DND-41 (cell line): ENCODE measurements at places on chromosomes 4 and X.
A peak's percentile ranks its signal among the peaks of the same experiment; 100 is the strongest.

GRCh38 chr4:120198411-120198810, 131.8 kb upstream of the MAD2L1 start:
- no peak for DNase-seq

DNA sequence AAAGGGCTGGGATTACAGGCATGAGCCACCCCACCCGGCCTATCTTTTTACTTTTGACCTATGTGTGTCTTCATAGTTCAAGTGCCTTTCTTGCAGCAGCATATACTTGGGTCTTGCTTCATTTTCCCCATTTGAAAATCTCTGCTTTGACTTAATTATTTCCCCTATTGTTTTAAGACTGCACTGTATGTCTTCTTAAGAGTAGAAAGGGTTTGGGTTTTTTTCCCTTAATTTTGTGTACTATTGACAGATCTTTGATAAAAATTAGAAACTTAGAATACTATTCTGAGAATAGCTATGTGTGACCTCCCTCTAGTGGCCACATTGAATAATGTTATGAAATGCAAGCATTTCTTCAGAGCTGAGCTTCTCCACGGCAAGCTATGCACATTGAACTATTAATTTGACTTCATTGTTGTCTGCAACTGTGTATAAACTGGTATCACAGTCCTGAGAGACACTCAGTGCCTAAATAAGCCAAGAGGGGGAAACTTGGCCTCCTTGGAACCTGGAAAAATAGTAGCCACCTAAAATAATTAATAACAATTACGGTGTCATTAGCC, 8.7 kb upstream of the SLC25A4 start:
- no peak for DNase-seq

- no peak for DNase-seq
Observed at GRCh38 chr4:139025841-139026240, 10.3 kb downstream of the NOCT start.

GRCh38 chrX:38312436-38312835, 14.9 kb downstream of the RPGR start:
- DNase-seq, result no peak

DNA sequence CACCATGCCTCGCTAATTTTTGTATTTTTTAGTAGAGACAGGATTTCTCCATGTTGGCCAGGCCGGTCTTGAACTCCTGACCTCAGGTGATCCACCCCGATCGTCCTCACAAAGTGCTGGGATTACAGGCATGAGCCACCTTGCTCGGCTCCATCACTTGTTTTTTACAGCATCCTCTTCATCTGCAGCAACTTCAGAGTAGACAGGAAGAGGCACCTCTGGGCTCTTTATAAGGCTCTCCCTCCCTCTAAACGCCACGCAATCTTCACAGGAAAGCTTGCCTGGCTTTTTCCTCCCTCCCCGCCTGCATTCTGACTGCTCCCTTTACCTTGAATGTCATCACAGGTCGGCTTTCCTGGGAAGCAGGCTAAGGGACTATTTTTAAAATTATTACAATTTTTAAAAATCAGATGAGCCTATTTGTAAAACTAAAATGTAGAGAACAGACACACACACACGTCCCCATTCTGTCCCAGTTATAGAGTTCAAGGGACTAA, 111.5 kb upstream of the LDB2 start:
- no peak for DNase-seq

GRCh38 chr4:176453079-176453478, 133.3 kb downstream of the SPCS3 start:
- DNase-seq, result no peak

- no peak for DNase-seq
Observed at GRCh38 chr4:2259541-2260343, 2.2 kb downstream of the MXD4 start.

GRCh38 chrX:51892921-51893745, at the start of gene MAGED1:
TSS of gene MAGED1 (plus strand) at chrX:51893623. CDS start at chrX:51894305, 682 bp downstream.
- DNase-seq, result peak; percentile 96

DNA sequence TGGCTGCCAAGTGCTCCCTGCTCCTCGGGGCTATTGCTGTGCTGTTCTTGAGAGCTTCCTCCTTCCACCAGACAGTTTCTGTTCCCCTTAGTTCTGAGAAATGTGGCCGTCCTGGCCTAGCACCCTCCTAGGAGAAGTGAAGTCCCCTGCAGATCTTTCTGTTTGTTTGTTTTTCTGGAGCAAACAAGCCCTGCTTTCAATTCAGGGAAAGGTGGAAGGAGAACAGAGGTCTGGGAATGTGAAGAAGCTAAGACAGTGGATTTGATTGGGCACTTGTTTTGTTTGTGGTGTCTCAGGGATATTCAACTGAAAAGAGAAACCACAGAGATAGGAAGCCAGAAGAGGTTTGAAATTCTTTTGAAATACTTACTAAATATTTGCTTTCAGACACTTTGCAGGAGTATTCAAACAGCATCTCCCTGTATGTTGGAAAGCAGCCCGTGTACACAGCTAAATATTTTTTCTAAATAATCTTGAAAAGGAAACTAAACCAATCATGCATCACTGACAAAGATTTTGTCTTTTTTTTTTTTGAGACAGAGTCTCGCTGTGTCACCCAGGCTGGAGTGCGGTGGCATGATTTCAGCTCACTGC, 36.5 kb upstream of the PPM1K start:
- peak; percentile 59 for DNase-seq

GRCh38 chrX:19902110-19902509, 14.7 kb upstream of the SH3KBP1 start:
- no peak for DNase-seq

DNA sequence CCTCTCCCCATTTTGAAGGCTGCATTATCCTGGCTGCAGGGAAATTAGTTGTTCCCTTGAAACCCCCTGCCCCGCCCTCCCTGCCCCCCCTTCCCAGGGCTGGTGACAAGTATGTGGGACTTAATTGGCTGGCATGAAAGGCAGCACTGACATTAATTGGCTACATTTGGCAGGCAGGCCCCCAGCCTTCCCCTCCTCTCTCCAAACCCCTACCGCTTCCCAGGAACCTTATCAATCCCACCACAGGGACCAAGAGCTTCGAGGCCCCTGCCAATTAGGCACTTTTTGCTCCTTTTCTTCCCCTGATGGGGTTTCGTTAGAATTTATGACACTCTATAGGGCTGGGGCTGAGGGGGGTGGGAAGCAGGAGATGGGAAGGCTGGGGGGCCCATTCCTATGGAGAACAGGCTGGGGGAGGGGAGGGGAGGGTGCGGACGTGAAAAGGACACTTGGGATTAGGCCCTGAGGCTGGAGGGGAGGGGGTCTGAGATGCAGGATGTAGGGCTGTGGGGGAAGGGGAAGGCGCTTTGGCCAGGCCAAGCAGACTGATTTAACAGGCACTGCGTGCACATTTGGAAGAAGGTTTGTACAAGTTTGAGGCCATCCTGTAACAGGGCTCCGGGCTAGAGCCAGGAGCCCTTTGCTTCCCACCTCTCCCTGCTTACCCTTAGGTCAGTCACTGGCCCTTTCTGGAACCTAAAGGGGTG, 52.2 kb downstream of the EFNB1 start:
- no peak for DNase-seq

DNA sequence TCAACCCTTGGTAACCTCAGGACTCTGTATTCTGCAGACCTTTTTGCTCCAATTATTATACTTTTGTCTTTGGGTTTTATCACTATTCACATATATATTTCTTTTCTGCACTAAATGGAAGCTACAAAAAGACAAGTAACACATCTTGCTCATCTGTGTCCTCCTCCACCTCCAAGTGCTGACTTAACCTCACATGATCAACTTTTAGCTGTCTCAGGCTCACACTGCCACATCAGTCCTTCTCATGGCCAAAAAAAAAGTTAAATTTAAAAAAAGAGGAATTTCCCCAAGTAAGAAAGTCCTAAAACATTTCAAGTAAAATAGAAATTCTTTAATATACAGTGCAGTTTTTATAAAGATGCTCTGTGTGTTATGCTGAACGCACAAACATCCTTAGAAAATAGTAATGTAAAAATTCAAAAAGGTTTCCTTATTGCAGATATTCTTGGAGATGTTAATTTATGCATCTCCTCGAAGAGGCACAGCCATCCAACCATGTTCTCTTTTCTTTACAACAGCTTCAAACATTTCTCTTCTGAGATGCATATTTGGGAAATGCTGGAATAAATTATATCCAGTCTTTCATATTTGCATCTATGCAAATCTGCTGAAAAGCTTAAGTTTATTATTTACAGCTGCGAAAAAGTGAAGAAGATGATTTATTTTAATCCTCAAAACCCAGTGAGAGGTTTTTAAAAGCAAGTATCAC, 37.6 kb downstream of the ARAP2 start:
- no peak for DNase-seq

DNA sequence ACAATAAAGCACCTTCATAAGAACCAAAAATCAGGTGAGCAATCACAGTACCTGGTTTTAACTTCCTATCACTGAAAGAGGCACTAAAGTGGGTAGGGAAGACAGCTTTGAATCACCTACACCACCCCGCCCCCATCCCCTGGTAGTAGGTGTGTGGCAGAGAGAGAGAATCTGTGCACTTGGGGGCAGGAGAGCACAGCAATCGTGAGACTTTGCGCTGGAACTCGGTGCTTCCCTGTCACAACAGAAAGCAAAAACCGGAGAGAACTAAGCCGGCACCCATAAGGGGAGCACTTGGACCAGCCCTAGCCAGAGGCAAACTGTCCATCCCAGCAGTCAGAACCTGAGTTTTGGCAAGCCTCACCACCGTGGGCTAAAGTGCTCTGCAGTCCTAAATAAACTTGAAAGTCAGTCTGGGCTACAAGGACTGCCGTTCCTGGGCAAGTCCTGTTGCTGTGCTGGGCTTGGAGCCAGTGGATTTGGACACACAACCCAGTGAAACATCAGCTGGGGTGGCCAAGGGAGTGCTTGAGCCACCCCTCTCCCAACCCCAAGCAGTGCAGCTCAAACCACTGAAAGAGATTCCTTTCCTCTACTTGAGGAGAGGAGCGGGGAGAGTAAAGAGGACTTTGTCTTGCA, 32.1 kb downstream of the NDUFB11 start:
- no peak for DNase-seq

- no peak for DNase-seq
Observed at GRCh38 chr4:70704931-70705182, 16.5 kb downstream of the UTP3 start.
